ENCODE measurements at places on chromosomes 13 and 19.
A peak's percentile ranks its signal among the peaks of the same experiment; 100 is the strongest.

- no peak for DNase-seq
These were observed 285.8 kb downstream of the MYO16 start for GRCh38 chr13:108915095-108915633.

DNA sequence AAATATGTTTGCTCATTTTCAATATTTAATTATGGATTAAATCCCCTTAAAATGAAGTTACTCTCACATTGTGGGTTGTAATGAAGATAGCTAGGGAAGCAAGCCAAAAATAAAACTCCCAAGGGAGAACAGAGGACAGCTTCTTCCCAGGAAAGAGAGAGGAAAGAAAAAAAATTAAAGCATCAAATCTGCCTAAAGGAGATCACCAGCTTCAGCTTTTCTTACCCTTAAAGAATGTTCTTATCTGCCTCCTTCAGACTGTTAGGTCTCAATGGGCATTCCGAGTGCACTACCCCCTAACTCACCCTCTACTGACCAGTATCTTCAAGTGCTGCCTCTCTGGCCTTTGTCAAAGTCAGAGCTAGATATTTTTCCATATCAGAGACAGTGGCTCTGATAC is 55.2 kb downstream of the XPO4 start:
- no peak for DNase-seq

GRCh38 chr19:2239771-2240770 is 3.4 kb downstream of the SF3A2 start:
- no peak for DNase-seq

DNA sequence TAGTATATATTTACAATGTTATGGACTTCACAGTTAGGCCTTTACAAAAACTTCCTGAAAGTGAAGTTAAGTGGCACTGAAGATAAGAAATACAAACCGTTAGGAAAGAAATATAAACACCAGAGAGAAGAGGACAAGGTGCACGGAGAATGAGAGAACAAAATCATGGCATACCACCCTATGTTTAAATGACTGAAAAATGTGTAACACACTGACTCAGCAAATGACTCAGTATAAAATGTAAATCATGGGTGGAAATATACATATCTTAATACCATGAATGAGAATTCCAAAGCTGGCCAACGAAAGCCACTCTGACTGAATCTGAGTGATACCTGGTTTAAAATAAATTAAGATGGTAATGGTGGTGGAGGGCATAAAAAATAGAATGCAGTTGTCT is 260.8 kb downstream of the DNAJC15 start:
- DNase-seq: peak; percentile 23

- no peak for DNase-seq
These were observed 1038.1 kb upstream of the PRR20A start for GRCh38 chr13:56102641-56103040.

DNA sequence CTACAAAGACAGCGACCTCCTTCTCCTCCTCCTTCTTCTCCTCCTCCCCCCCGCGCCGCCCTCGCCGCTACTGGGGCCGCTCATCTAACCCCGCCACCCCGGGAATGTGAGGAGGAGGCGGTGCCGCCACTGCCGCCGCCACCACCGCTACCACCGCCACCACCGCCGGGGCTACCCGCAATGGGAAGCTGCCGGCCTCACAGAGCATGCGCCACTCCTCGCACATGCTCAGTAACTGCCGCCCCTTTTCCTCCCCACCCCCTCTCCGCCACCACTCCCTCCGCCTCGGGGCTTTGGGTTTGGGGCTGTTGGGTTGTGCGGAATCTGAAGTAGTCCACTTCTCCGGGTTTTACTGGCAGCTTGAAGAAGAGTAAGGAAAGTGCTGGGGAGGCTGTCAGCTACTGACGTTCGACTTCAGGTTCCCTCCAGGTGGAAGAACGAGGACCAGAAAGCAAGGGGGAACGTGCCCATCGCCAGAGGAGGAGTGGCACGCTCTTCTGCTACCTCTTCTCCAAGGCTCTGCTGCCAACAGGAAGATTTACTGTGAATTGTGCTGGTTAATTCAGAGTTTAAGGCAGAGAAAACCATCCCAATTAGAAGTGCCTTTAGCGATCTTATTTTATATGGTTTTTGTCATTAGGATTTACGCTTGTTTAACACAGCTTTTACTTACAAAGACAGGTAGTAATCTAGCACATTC is at the start of gene MYCBP2:
MYCBP2 (minus strand) TSS at position 190 of the 700 bp plus-strand sequence. CDS start 319 bp downstream, outside the sequence.
- DNase-seq: peak; percentile 90

DNA sequence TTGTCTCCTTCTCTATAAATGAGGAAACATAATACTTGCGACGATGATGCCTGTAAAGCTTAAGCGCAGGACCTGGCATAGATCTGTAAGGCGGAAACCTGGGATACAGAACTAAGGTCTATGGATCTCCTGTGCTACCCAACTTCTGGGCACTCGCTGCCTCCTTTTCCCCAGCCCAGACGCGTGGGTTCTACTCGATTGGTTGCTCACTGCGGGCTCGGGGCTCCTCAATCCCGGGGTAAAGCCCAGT is 615 bp upstream of the PSMC4 start:
- DNase-seq: no peak

GRCh38 chr19:4115050-4115817 is 8.7 kb downstream of the MAP2K2 start:
- DNase-seq: no peak

GRCh38 chr19:7787141-7787540 is 24.1 kb downstream of the CLEC4M start:
- DNase-seq: no peak

DNA sequence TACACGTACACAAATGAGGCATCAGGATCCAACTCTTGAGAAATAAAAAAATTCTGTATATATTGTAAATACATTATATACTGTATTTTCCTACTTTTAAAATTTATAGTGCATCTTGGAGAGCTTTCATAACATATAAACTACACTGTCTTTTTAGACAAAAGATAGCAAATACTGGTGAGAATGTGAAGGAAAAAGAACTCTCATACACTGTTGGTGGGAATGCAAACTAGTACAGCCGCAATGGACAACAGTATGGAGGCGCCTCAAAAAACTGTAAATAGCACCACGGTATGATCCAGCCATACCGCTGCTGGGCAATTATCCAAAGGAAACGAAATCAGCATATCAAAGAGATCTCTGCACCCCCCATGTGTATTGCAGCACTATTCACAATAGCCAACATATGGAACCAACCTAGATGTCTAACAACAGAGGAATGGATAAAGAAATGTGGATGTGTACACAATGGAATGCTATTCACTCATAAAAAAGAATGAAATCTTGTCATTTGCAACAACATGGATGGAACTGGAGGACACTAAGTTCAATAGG is 292.4 kb downstream of the EFNB2 start:
- DNase-seq: no peak

- peak; percentile 56 for DNase-seq
These were observed 114.3 kb upstream of the SERP2 start for GRCh38 chr13:44259045-44260027.

- no peak for DNase-seq
These were observed 194.7 kb downstream of the ZNF536 start for GRCh38 chr19:30566681-30567420.

DNA sequence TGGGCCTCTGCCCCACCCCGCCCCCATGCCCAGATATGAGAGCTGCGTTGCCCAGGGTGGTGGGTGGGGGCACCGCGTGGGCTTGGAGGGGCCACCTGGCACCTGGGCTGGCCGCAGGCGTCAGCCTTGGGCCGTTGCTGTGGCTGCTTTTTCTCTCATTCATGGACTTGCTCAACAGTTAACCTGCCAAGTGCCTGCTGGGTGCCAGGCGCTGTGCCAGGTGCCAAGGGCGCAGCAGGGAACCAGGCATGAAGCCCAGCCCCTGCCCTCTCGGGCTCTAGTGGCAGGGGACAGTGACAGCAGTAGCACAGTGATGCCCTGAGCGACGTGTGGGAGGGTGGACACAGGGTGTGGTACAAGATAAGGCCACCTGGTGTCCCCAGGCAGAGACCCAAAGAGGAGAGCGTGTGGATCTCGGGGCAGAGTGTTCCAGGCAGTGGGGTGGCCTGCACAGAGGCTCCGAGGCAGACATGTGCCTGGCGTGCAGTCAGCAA is 28.1 kb downstream of the DHX34 start:
- no peak for DNase-seq

- DNase-seq: peak; percentile 67
These were observed 2.5 kb downstream of the PRR12 start for GRCh38 chr19:49593233-49594113.

GRCh38 chr13:111913761-111914140 is 153.2 kb upstream of the SOX1 start:
- DNase-seq: no peak

DNA sequence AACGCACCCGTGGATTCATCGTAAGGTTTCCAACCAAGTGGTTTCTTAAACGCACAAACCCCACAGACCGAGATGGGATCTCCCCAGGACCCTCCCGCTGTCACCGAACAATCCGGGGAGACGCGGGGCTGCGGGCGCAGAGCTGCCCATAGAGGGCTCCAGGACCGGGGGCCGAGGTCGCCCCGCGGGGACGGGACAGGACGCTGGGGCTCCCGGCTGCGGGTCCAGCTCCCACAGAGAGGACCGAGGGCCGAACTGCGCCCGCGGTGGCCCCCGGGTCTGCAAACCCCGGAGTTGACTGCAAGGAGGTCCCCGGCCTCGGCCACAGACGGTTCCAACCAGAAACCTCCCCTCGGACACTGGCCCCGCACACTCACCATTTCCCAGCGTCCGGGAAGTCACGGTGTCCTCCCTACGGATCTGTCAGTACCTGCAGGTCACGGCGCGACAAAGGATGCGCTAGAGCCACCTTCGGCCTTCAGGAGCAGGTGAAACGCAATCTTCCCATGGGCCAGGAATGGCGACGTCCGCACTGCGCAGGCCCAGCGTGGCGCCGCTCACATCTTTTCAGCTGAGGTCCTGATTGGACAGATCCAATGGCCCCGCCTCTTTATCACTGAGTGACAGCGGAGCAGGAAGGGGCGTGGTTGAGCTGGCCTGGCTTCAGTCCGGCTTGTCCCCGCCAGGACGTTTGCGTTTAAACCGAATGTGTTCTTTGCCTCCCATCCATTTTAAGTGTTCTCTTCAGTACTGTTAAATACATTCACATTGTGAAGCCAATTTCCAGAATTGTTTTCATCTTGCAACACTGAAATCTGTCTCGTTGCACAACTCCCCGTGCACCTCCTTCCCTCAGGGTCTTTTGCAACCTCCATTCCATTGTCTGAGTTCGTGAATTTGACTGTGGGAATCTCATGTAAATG is at the start of gene ZNF14:
ZNF14 (minus strand) TSS at position 534 of the 923 bp plus-strand sequence; CDS start at position 380, 154 bp downstream.
- peak; percentile 78 for DNase-seq

DNA sequence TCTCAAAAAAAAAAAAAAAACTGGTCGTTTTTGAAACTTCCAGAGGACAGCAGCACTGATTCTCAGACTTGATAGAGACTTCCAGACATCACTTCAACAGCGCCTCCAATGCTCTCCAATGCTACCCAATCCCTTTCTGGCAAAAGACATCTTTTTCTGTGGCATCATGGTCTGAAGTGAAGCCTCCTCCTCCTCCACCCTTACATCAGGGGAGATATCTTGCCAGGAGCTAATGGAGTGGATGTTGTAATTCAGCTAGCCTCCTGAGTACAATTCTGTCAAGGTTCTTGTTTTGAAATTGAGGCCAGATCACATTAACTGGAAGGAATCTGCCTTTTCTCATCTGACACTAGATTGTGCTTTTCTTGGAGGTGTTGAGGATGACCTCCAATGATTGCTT is 24.2 kb downstream of the FXYD5 start:
- DNase-seq: no peak

DNA sequence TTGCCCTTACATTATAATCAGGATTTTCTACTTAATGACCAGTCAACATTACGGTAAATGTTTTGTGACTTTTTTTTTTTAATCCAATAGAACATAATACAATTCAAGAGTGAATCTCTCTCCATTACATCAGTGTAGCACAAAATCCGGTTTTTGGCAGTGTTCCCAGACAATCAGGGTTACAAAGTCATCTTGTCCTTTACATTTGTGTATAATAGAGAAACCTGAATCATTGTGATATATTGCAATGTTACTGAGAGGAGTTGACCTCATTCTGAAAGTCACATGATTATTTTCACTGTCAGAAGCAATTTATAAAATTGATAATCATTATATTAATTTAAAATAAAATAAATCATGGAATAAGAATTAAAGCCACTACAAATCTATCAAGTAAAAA is 1346.0 kb upstream of the SPRY2 start:
- no peak for DNase-seq

- peak; percentile 45 for DNase-seq
These were observed 11.3 kb downstream of the PEAK3 start for GRCh38 chr19:2270423-2271233.

All from RCC 7860 (cell line).